Nephron progenitor cell (in vitro differentiated cells): ENCODE measurements at places on chromosomes 12 and 14.
A peak's percentile ranks its signal among the peaks of the same experiment; 100 is the strongest.

GRCh38 chr12:87428701-87429277, 600.4 kb downstream of the C12orf50 start:
- no peak for DNase-seq

DNA sequence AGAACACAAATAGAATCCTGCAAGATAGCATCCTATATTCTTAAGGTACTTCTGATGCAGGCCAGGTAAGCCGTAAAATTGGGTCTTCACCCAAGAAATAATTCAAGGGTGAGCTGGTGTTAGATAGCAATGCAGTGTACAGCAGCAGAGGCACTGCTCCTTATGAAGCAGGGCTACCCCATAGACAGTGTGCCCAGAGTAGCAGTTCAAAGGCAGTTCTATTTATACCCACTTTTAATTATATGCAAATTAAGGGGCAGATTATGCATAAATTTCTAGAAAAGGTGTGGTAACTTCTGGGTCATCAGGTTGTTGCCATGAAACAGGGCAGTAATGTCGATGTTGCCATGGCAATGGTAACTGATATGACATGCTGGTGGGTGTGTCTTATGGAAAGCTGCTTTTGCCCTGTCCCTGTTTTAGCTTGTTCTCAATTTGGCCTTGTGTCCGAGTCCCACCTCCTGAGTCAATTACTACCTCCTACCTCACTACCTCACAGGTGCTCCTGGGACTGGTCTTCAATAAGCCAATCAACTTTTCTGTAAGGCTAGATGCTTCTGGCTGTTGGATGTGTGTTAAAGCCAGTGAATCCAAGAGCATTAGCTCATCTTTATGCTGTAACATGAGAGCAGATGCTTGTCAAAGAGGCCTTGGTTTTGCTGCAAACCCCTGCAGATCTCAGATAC, 61.0 kb downstream of the PPM1A start:
- peak; percentile 11 for DNase-seq

DNA sequence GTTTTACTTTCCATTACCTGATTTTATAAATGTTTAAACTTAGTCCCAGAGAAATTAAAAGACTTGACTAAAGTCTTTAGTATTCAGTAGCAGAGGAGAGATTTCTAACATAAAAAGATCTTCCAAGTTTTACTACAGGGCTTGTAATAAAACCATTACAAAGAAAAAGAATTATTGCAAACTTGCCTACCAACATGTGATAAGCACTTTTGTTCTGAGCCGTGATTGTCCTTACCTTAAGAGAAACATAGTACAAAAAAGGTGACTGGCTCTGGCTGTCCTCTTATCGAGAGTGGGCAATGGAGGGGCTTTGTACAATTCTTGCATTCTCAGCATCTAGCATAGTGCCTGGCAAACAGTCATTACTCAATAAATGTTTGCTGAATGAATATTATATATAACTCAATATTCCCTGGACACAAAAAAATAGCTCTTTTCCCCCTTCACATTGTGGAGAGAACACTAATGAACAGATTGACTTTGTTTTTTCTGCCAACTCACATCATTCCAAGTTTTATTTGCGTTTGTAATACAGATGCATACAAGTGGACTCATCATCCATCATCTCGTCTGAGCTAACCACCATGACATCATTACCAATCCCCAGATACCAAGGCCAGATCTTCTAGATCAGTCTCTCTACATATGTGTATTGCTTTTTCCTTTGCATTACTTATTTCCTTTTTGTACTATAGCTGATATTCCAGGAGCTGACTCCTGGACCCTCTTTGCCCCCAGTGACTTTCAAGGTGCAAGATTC, 192.8 kb upstream of the EEA1 start:
- DNase-seq, result no peak

- no peak for DNase-seq
These were observed 18.4 kb upstream of the RNU6-7 start for GRCh38 chr14:32183151-32184058.

- no peak for DNase-seq
These were observed 28.9 kb downstream of the BCL11B start for GRCh38 chr14:99242816-99243721.

- no peak for DNase-seq
These were observed 90.6 kb upstream of the AMN1 start for GRCh38 chr12:31819427-31819826.

DNA sequence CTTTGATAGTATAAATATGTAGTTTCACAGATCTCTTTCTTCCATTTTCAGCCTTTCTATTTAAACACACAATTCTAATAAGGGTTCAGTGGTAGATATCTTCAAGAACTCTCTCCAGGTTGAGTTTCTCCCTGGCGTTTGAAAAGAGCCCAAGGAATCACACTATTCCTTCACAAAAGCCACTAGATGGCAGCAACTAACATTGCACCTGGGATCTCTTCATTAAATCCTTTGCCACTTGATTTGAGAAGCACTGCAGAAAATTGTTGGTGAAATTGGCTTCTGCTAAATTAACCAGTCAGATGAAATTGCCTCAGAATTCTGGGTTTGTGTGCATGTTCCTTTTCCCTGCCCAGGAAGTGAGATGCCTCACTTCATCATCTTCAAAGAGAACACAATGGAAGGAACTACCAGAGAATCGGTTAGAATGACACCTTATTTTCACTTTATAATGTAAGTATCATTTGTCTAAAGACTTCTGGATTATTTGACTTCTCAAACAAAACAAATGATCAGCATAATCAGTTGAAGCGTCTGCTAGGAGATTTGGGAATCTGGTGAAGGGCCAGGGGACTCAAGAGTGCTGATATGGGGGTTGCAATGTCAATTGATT, 6.8 kb downstream of the CCDC198 start:
- DNase-seq, result peak; percentile 6

GRCh38 chr14:56300495-56300894, 182.3 kb downstream of the PELI2 start:
- DNase-seq, result no peak

GRCh38 chr12:1740161-1740948, 49.5 kb downstream of the ADIPOR2 start:
- peak; percentile 14 for DNase-seq

GRCh38 chr14:61643555-61643954, 51.8 kb upstream of the HIF1A start:
- no peak for DNase-seq

GRCh38 chr12:117038919-117039318, 60.3 kb downstream of the TESC start:
- DNase-seq, result no peak

DNA sequence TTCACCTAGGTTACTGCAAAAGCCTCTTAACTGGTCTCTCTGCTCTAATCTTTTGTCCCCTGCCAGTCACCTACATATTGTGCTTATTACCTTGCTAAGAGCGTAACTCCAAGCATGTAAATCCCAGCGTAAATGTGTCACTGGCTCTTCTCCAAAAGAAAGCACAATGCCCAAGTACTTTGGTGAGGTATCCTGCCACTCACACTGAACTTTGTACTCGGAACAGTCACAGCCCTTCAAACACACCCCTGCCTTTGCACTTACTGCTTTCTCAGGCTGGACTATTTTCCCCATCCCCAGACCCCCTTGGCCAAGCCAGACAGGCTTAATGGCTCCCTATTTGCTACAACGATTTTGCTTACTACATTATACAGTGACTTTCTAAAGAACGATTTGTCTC, 31.7 kb downstream of the GALNT4 start:
- no peak for DNase-seq

DNA sequence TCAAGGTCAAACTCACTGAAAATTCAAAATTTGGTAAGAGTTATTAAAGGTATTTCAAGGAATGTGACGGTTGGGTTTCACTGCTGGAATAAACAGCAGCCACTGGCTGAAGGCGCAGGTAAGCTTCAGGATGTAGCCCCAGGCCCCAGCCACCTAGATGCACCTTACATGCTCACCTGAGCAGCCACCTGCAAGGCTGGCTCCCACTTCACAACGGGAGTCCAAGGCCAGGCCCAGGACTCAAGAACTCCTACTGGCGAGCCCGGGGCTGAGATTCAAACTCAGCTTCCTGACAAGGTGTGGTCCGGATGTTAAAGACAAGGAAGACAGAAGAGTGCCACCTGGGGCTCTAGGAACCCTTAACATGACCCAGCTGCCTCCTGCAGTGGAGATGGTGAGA, 78.4 kb downstream of the ITPK1 start:
- no peak for DNase-seq

DNA sequence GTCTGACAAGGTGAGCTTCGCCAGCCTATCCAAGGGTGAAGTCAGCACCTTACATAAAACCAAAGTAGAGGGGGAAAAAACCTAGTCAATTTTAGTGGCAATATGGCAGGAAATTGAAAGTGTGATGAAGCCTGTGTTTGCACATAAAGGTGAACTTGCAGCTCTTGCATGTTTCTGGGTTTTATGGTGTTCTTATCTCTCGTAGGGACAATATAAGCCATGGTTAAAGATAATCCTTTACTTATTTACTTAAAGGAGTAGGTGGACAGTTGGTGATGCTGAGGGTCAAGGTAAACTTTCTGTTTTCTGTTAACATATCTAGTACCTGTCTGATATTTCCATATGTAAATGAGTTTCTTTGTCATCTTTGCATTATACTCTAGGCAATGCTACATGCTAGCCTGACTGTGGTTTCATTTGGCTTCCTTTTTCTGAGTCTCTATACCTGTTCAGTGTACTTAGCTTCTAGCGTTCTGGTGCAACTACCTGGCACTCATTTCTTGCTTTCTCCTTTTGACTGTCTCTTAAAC, 32.8 kb downstream of the CCDC91 start:
- no peak for DNase-seq

DNA sequence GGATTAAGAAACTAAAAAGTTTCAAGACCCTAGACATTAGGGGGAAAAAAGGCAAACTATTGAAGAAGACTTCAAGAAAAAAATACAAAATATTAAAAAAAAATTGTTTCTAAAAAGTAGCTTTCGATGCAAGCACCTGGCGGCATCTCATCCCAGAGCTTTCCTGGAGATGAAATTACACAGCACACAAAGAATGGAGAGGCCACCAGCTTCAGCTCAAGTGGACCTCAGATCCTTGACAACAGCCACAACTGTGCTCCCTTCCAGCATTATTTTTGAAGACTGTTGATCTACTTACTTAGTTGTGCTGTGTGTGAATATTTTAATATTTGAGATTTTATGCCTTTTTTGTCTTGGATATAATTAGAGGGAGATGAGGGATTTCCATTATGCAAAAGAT, 479.0 kb downstream of the GLT1D1 start:
- no peak for DNase-seq

DNA sequence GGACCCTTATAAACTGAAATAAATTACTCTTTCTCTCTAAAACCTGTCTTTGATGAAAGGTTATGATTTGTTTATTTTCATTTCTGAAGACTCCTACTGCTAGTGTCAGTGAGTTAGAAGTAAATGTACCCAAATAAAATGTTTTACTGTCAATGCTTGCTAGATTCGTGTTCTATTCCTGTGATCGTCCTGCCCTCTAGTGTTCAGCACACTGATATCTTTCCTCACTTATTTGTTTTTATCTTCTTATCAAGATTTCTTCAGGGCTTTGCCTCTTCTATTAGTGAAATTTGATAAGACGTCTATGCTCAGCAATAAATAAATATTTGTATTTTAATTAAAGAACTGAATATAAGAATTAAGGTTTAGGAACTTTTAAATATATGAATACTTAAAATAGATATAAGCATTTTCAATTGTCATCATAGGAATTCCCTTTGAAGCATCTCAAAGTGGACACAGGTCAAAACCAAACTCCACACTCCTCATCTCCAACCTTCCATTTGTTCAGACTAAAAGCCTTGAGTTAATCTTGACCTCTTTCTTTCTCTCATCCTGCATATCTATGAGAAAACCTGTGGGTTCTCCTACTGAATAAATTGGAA, 75.8 kb downstream of the C12orf50 start:
- DNase-seq, result peak; percentile 26

GRCh38 chr14:26200687-26201086, 397.1 kb downstream of the NOVA1 start:
- no peak for DNase-seq

GRCh38 chr14:61552241-61552640, 143.1 kb upstream of the HIF1A start:
- DNase-seq, result no peak

DNA sequence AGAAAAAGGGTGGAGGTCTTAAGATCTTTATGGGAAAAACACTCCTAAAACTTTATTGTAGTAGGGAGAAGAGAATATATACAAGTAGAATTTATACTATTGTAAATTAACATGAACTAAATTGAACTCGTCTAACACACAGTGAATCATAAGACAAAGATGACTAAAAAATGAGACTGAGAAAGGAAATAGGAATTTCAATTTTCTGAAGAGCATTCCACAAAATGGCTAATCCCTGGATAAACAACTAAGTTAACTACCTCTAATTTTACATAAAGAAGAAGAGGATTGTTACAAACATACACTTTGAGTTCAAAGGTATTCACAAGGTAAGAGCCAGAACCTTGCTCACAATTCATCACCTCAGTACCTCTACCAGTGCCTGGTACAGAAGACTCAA, 2.0 kb downstream of the MAP4K5 start:
- DNase-seq, result no peak

DNA sequence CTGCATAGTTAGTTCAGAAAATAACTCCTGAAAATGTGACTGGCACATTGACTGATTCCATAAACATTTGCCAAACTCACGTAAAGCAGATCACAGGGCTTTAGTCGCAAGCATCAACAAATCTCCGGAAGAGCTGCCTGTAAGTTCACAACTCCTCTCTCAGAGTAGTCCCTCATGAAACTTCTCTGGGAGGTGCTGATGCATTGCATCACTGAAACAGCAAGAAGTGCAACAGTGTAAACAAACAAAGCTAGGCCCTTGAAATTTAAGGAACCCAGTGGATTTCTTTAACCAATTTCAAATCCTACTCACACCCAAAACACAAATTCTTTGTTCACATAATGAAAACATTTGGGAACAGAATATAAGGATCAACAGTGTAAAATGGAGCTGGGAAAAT, 1691.7 kb upstream of the FLRT2 start:
- DNase-seq, result no peak

DNA sequence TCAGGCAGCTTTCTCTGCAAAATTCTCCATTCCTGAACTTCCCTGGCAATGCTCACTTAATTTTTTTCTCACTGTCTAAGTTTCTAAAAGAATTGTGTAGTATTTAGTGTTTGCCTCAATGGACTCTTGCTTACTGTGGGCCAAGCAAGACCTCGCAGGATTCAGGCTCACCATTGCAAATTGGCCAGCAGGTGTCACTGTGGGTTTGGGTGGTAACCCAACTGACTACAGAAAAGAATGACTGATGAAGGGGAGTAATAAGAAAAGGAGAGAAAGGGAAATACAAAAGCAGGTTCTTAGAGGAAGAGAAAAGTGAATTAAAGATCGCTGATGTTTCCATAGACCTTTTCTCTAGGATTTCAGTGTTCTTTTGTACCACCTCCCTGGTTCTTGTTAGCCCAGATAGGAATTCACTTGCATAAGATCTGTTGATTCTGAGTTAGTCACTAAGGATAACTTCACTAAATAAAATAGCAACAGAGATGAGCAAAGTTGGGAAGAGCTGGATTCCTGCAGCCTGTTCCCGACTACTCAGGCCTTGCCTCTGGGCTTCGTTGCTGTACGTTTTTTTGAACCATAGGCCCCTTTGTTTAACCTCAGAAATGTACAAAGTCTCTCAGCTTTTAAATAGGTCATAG, 386.5 kb upstream of the DDHD1 start:
- peak; percentile 88 for DNase-seq
